ENCODE measurements at places on chromosomes 12 and 14.

DNA sequence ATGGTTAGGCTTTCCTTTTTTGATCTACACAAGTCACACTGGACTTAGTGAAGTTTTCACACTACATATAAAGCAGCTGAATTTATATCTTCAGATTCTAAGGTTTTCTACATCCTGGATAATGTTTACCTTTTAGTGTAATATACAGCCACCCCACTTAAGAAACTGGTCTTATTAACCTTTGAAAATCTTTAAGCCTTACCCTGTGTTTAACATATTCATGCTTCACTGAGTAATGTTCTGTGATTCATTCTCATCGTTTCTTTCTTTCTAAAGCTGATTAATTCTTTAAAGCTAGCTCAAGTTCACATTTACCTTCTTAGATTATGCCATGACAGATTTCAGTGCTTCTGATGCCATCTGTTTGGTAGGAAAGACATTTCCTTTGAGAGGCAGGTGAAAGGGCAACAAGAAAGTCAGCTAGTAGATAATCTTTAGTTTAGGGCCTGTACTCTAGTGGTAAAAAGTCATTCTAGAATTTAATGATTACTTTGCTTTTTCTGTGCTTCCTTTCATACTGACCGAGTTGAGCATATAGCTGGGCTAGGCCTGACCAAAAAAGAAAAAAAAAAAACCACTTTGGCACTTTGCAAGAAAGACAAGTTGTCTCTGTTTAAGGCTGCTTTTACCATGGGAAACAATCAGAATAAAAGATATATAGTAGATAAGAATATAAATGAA, 690.9 kb upstream of the FBXO33 start:
- no peaks in the 10 kb centered on the region for H3K36me3 ChIP-seq
- no peaks in the 10 kb centered on the region for H3K4me1 ChIP-seq
- H3K4me3 ChIP-seq, result no peak overlapping the region
- no peak overlapping the region for H3K27ac ChIP-seq
- no peaks in the 10 kb centered on the region for H3K27me3 ChIP-seq

- H3K4me3 ChIP-seq, result no peak overlapping the region
- DNase-seq, result no peak
- no peaks in the 10 kb centered on the region for H3K36me3 ChIP-seq
- H3K27me3 ChIP-seq, result no peaks in the 10 kb centered on the region
- no peaks in the 10 kb centered on the region for H3K4me1 ChIP-seq
Measured at GRCh38 chr12:52788876-52789636, 6.9 kb downstream of the KRT3 start.

DNA sequence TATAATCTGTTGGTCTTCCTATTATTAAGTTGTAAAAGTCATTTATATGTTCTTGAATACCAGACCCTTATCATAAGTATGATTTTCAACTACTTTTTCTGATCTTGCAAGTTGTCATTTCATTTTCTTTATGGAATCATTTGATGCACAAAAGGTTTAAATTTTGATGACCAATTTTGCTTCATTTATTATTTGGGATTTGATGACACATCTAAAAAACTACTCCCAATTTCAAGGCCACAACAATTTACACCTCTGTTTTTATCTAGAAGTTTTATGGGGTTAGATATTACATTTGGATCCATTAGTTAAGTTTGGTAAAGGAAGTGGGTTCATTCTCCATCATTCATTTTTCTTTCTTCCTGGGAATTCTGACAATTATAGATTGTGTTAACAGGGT, 259.2 kb downstream of the LRFN5 start:
- no peaks in the 10 kb centered on the region for H3K4me1 ChIP-seq
- no peak for DNase-seq
- no peaks in the 10 kb centered on the region for H3K36me3 ChIP-seq

GRCh38 chr12:116481726-116482125, 77.5 kb upstream of the MAP1LC3B2 start:
- no peak overlapping the region for H3K4me3 ChIP-seq
- H3K27me3 ChIP-seq, result no peaks in the 10 kb centered on the region
- H3K27ac ChIP-seq, result no peak overlapping the region

DNA sequence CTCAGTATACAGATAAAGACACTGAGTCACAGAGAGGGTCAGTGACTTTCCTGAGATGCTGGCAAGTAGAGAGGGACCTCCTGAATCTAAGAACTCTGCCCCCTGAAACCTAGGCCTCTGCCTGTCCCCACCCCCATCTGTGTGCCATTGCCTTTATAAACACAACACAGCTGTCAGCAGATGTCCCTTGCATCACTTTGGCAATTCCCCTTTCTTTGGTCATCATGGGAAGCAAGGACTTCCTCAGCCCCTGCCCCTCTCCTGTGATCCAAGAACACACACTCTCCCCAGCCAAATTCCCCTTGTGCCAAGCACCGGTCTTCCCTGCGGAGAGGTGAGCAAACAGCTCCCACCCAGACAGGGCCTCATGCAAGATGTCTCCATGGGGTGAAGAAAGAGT, 8.3 kb downstream of the TSPAN11 start:
- no peak overlapping the region for H3K27ac ChIP-seq
- no peak overlapping the region for H3K4me3 ChIP-seq
- H3K4me1 ChIP-seq, result no peaks in the 10 kb centered on the region

DNA sequence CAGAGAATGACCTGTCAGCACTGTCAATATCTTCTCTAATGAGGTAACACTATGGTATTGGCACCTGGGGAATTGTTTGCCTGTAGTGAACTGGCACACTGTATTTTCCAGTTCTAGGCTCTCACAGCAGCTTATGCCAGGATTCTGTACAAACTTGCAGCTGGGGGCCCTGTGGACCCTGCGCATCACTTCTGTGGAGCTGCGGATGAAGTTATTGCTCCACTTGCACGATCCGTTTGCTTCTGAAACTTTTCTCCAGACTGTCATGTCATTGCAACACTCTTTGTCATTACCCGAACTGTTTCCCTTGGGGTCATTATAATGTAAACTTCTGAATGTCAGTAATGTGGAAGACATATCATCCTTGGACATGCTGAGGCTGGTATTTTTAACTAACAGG, 3.9 kb downstream of the RNASE11 start:
- H3K27me3 ChIP-seq, result no peaks in the 10 kb centered on the region
- H3K4me3 ChIP-seq, result no peak overlapping the region
- H3K27ac ChIP-seq, result no peak overlapping the region
- no peaks in the 10 kb centered on the region for H3K36me3 ChIP-seq

DNA sequence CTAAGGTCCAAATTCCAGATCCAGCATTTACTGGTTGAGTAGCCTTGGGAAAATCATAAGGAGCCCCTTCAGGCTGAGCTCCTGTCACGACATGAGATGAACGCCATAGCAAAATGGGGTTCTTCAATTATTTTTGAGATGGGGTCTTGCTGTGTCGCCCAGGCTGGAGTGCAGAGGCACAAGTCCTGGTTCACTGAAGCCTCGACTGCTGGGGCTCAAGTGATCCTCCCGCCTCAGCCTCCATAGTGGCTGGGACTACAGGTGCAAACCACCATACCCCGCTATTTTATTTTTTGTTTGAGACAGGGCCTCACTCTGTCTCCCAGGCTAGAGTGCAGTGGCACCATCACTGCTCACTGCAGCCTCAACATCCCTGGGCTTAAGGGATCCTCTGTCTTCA, 25.7 kb upstream of the GPR68 start:
- H3K36me3 ChIP-seq, result no peaks in the 10 kb centered on the region
- no peaks in the 10 kb centered on the region for H3K27me3 ChIP-seq
- peaks cover 6% of the 10 kb centered on the region for H3K4me1 ChIP-seq

GRCh38 chr14:66395300-66395699, 90.9 kb upstream of the CCDC196 start:
- no peak overlapping the region for H3K27ac ChIP-seq
- H3K4me1 ChIP-seq, result no peaks in the 10 kb centered on the region
- no peaks in the 10 kb centered on the region for H3K36me3 ChIP-seq
- no peak overlapping the region for H3K4me3 ChIP-seq
- H3K27me3 ChIP-seq, result no peaks in the 10 kb centered on the region

DNA sequence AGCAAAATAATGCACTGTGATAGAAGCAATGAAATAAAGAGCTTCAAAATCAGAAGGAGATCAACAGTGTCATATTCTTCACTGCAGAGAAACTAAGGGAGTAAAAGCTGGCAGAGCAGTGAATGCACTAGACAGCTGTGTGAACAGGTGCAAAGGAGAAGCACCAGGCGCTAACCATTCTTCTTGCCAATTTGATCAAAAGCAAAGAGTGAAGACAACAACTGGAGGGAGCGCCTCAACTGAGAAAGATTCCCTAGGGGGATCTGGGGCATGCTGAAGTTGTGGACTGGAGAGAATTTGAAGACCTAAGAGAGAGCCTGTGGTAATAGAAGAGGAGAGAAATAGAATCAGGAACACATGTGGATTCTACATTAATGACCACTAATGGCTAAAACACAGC, 50.4 kb upstream of the OVCH1 start:
- no peak for DNase-seq
- H3K27me3 ChIP-seq, result no peaks in the 10 kb centered on the region
- no peak overlapping the region for H3K4me3 ChIP-seq
- H3K27ac ChIP-seq, result no peak overlapping the region
- peaks cover 5% of the 10 kb centered on the region for H3K4me1 ChIP-seq

DNA sequence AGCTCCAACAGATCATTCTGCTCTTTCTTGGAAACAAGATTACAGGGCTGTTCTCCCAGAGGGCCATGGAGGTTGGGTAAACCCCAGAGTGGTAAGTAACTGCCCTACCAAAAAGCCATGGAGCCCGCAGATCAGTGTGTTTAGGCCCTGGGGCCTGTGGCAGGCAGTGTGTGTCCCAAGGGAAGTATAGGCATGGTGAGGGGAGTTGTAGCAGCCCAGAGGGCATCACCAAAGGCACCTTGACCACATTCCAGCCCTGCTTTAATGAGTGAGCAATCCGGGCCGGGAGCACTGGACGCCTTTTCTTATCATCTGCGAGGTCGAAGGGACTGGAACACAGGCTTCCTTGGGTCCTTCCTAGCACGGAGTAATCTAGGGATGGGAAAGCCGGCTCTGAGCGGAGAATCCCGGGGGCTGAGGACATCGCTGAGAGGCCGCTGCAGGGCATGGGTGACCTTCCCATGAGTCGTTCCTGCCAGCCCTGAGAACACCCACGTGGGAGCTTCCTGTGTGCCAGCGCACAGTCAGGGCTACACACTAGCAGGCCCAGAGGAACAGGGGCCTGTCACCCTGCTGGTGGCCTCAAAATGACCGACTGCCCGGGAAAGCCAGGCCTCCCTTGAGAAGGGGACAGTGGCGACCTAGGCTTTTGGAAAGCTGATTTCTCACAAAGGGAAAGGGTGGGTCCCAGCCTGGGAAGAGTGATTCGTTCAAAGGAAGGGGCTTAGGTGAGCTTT, 91.3 kb downstream of the NINJ2 start:
- no peaks in the 10 kb centered on the region for H3K27me3 ChIP-seq
- peak; percentile 39 for DNase-seq
- H3K27ac ChIP-seq, result peak overlapping the region; percentile 78
- H3K4me1 ChIP-seq, result peaks cover 17% of the 10 kb centered on the region
- H3K4me3 ChIP-seq, result no peak overlapping the region

DNA sequence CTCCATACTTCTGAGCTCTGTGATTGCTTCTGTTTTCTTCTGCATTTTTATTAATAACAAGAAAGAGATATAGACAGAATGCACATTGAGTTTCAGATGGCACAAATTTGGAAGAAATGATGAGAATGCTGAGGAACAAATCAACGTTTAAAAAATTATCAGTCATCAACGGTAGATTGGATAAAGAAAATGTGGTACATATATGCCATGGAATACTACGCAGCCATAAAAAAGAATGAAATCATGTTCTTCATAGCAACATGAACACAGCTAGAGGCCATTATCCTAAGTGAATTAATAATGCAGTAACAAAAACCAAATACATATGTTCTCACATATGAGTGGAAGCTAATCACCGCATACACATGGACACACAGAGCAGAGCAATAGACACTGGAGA, 81.8 kb downstream of the DUSP6 start:
- H3K4me3 ChIP-seq, result no peak overlapping the region
- DNase-seq, result no peak
- no peaks in the 10 kb centered on the region for H3K27me3 ChIP-seq

DNA sequence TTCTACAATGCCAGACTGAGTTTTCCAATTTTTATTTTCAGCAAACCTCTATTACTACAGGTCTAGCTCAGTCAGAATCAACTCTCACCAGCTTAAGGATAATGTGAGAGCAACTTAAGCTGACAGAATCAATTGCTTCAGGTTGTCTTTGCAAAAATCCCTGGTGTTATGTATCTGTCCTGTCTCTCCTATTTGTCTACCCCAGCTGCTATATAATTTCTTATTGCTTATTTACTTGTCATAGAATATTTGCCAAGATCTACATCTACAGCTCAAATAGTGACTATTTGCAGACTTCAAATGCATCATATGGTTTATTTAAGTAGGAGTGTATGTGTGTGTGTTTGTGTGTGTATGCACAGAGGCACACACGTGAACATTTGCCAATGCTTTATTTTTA, 54.1 kb downstream of the FOXG1 start:
- no peak overlapping the region for H3K27ac ChIP-seq
- no peak for DNase-seq
- no peaks in the 10 kb centered on the region for H3K27me3 ChIP-seq
- no peaks in the 10 kb centered on the region for H3K4me1 ChIP-seq
- H3K4me3 ChIP-seq, result no peak overlapping the region

DNA sequence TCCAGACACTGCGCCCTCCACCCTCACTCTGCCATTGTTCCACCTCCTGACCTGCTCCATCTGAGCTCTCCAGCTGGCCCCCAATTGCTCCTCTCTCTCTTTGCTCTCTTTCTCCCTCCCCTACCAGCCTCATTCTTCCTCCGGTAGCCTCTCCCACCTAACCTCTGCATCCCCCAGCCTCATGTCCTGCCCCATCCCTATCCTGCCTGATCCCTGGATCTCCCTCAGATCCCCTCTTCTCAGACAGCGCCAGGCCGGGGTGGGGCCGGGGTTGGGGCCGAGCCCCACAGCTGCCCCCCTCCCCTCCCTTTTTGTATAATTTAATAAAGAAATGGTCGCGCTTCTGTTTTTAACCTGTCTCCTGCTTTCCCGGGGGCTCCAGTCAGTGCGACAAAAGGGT, 1.7 kb upstream of the LAG3 start:
- DNase-seq, result no peak
- peaks cover 17% of the 10 kb centered on the region for H3K4me1 ChIP-seq
- H3K4me3 ChIP-seq, result no peak overlapping the region
- H3K36me3 ChIP-seq, result no peaks in the 10 kb centered on the region
- H3K27ac ChIP-seq, result no peak overlapping the region

- peaks cover 3% of the 10 kb centered on the region for H3K4me1 ChIP-seq
- no peak for DNase-seq
- no peak overlapping the region for H3K4me3 ChIP-seq
- no peaks in the 10 kb centered on the region for H3K36me3 ChIP-seq
Measured at GRCh38 chr14:92519246-92520101, 5.9 kb downstream of the RIN3 start.

GRCh38 chr14:104423701-104424405, 155.7 kb upstream of the C14orf180 start:
- no peak overlapping the region for H3K4me3 ChIP-seq
- no peaks in the 10 kb centered on the region for H3K27me3 ChIP-seq
- peaks cover 12% of the 10 kb centered on the region for H3K4me1 ChIP-seq

Measured in ovary (tissue), 10 donors.